Endothelial cell (in vitro differentiated cells): ENCODE measurements at places on chromosomes 3 and 15.

GRCh38 chr15:48891232-48891765 lies 13.4 kb downstream of the EID1 start:
- DNase-seq: no peak

- DNase-seq: no peak
Measured at GRCh38 chr3:17360991-17361390, 381.4 kb downstream of the TBC1D5 start.

GRCh38 chr3:66394019-66394752 lies 106.6 kb downstream of the LRIG1 start:
- DNase-seq: no peak

GRCh38 chr3:35635407-35635806 lies 3.9 kb upstream of the ARPP21 start:
- no peak for DNase-seq

- DNase-seq: no peak
Measured at GRCh38 chr15:37124331-37124730, 24.0 kb upstream of the MEIS2 start.

GRCh38 chr3:184011937-184012889 lies 5.5 kb downstream of the ABCC5 start:
- no peak for DNase-seq

GRCh38 chr15:60835974-60836373 lies 357.0 kb upstream of the ICE2 start:
- DNase-seq: no peak

- DNase-seq: no peak
Measured at GRCh38 chr3:118682921-118683320, 351.7 kb downstream of the IGSF11 start.

DNA sequence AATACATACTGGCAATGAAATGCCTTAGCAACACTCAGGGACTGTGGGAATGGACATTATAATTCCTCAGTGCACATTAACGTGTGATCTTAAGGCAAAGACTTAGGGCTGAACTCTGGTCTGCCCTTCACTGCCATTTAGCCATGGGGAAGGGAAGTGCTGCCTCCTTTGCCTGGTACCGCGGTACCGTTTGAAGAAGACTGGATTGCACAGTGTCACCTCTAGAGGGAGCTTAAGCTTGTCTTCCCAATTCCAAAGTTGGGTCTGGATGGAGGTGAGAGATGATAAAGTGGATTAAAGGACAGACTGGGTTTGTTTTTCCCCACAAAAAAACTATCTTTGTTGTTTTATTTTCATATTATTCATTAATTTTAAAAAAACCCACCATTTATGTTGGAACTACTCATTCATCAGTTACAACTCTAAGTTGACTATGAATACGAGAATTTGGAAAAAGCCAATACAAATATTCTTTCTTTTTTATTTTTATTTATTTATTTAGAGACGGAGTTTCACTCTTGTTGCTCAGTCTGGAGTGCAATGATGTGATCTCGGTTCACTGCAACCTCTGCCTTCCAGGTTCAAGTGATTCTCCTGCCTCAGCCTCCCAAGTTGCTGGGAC lies 60.0 kb upstream of the SYN2 start:
- peak; percentile 31 for DNase-seq

DNA sequence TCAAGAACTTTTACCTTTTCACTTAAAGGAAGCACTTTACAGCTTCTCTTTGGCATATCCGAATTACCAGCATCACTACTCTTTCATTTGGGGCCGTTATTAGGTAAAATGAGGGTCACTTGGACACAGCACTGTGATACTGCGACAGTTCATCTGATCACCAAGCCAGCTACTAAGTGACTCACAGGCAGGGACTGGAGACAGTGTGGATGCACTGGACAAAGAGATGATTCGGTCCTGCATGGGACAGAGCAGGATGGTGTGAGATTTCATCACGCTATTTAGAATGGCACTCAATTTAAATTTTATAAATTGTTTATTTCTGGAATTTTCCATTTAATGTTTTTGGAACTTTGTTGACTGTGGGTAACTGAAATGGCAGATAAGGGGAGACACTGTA lies 166.9 kb upstream of the IL12A start:
- no peak for DNase-seq

GRCh38 chr15:67110958-67111864 lies 45.8 kb downstream of the SMAD3 start:
- no peak for DNase-seq

DNA sequence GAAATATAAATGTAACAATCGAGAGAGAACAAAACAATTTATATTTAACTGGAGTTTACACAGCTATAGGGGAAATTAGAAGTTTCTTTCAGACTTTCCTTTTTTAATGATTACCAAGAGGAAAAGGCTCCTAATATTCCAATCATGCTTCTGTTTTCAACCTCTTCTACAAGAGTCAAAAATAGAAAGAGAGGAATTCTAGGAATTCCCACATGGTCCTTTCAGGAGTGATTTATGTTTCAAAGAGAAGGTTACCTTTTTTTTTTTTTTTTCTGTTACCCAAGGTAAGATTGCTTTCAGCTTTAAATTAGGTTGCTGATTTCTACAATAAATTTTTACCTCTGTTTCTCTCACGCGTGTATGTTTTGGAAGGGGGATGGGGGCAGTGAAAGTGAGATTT lies 355.3 kb upstream of the DCBLD2 start:
- no peak for DNase-seq

DNA sequence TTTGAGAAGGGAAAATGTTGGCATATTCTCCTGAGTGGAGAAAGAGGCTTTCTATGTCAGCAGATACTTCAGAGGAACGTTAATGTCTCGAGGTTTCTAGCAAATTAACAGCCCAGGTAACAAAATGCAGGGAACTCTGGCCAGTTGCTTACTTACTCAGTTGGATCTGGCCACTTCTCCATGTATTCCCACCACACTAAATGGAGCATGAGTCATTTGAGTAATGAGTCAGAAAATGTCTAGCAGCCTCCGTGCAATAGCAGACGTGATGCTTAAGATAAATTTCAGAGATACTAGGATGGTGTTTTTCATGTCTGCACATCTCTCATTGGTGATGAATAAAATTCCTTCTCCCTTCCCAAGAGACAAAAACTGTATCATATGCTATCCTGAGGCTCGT lies 671.5 kb downstream of the FHIT start:
- no peak for DNase-seq

DNA sequence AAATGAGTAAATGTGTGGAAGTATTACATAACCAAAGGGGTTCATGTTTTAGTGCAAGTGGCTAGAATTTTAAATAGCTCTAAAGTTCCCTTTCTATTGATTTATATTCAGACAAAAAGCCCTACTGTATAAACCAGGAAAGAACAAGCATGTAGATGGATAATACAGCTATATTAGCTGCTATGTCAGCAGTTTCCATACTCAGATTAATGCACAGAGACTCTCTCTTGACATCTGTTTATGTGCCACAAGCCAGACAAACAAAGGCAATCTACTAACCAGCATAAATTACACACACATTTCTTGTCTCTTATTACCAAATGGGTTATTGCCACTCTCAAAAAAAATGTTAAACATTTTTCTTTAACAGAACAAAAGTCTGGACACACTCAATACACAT lies 760.1 kb upstream of the NECTIN3 start:
- no peak for DNase-seq

DNA sequence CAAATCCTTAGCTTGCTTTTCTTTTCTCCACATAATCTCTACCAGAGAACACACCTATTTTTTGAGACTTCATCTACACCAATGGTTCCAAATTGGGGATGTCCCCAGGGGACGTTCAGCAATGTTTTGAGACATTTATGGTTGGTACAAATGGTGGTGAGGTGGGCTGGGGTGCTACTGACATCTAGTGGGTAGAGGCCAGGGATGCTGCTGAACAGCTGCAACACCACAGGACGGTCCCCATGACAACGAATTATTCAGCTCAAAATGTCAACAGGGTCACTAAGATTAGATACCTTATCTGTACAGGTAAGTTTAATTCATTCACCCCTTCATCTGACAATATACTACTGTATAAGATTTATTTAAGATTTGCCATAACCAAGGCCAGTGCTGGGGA lies 14.4 kb downstream of the GK5 start:
- DNase-seq: peak; percentile 22

DNA sequence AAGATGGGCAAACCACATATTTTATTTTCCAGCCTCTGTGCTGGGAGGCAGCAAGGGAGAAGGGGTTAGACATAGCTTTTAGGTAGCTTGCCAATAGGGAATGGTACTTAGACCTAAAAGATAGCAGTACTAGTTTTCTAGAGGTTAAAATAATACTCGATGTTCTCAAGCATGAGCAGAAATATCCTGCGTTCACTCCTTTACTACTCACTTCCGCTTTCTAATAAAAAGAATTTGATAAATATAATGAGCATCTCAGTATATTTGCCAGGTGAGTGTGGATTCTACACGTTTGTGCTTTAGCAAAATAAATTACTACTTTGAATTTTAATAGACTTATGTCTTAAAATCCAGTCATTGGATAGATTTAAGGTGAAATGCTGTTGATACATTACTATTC lies 39.4 kb upstream of the CD47 start:
- DNase-seq: no peak

DNA sequence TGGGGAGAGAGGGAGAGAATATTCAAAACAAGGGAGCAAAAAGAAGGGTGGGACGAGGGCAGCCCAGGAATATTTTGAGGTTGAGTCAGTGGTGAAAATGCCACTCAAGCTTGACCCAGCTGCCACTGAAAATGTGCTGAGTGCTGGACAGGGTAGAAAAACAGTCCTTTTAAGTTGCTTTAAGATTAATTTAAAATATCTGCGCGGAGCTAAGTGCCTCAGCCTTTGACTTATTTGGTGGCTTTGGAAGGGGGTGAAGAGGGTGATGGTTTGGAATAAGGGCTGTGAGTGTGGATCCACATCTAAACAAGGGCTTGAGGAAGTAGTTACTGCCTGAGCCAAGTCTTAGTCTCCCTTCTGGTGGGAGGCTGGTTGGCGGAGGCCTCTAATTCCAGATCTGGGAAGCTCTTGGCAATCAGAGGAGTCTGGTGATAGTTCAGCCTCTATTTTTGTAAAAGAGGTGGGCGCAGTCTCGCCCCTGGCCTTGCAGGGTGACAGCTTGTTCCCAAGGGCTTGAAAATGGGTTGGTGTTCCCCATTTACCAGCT lies 280.8 kb upstream of the ROPN1 start:
- no peak for DNase-seq

GRCh38 chr15:75338661-75339240 lies 2.9 kb downstream of the COMMD4 start:
- no peak for DNase-seq

- no peak for DNase-seq
Measured at GRCh38 chr15:67307889-67308597, 53.5 kb downstream of the IQCH start.

DNA sequence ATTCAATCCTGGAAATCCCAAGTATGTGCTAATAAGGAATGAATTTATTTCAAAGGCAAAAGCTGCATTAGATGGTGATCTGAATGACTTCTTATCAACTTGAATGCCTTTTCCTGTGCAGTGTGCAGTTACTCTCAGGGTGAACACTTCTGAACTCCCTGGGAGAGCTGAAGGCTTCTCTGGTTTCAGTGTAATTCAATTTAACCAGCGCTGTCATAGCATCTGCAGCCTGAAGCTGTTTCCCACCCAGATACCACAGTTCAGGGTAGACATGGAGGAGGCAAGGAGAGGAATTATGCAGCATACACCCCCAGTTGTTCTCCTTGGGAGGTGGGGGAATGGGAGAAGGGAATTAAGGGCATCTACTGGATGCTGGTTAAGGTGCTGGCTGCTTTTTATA lies 49.1 kb upstream of the PRR23C start:
- DNase-seq: no peak

- peak; percentile 24 for DNase-seq
Measured at GRCh38 chr3:136194409-136195257, 1.5 kb downstream of the MSL2 start.

DNA sequence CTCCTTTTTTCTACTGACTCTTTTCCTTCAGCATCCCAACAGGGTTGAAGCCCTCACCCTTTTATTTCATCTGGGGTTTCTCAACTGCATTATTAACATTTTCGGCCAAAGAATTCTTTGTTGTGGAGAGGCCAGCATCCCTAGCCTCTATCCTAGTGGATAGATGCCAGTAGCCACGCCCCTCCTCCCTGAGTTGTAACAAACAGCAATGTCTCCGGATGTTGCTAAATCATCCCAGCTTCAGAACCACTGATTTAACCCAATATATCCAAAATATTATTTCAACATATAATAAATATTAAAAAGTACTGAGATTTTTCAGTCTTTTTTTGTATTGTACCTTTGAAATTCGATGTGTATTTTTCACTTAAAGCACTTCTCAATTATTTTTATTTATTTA lies 2.0 kb upstream of the RNF111 start:
- DNase-seq: no peak

GRCh38 chr3:46675843-46676567 lies 17.5 kb downstream of the ALS2CL start:
- DNase-seq: no peak

- DNase-seq: no peak
Measured at GRCh38 chr3:194838236-194838635, 152.6 kb downstream of the FAM43A start.

- DNase-seq: peak; percentile 48
Measured at GRCh38 chr3:128483657-128484403, 9.2 kb downstream of the GATA2 start.

- DNase-seq: no peak
Measured at GRCh38 chr3:135444058-135444457, 521.5 kb upstream of the PPP2R3A start.

GRCh38 chr3:148953094-148953493 lies 38.2 kb upstream of the GYG1 start:
- DNase-seq: no peak

GRCh38 chr15:73051391-73051806 lies 864 bp upstream of the NEO1 start:
- no peak for DNase-seq

DNA sequence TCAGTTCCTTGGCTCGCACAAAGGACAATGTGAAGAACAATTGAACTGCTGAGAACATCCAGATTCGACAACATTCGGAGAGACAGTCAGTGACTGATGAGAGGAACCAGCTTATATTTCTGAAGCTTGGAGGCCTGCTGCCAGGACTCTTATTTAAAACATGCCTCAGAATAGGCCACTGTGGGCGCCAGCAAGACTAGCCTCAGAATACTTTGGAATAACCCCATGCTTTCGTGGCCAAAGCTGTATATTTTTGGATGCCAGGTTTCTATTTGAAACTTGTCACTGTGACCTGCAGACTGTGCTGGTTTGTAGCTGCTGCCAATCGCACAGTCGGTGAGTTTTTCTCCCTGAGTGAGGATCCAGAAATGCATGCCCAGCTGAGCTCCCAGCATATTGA lies 129.9 kb upstream of the UBE3A start:
- no peak for DNase-seq

DNA sequence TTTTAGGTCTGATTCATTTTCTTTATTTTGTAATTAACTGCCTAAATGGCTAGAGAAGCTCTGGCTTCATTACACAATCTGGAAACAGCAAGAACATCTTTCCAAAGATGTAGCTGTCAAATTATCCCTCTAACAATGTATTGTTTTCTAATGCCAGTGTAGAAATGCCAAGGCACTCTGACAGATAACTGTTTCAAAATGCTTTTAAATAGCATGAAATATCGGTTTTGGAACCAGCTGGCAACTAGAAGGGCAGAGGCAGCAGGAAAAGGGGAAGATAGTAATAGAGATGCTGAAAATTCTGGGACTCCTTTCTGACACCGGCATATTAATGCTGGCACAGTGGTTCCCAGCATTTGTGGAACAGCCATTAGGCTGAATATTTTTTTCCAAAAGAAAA lies 26.1 kb downstream of the MORC1 start:
- DNase-seq: no peak
